CD4-positive, alpha-beta memory T cell (primary cell): ENCODE measurements at places on chromosomes 6 and 20.

DNA sequence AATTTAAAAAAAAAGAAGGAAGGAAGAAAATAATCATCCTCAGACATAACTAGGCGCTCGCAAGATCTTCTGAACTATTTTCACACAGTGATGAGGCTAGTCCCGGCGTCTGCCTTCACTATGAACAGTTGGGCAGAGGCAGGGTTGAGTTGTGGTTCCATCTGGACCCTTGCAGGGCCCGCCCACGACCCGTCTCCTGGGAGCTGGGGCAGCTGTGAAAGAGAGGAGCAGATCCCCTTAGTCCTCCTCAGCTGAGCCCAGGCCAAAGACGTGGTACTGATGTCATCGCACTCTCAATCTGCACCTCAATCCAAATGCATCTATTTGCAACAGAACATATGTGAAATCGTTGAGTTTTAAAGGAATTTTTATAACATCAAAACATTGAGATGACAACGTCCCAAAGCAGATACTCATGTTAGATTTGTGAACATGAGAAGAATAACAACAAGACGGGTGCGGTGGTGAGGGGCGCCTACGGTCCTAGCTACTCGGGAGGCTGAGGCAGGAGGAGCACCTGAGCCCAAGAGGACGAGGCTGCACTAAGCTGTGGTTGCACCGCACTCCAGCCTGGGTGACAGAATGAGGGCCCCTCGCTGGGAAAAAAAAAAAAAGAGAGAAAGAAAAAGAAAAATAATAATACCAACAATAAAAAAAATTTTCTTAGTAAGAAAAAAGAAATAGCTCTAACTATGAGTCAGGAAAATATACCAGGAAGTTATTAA lies 15.3 kb downstream of the TCFL5 start:
- H3K27me3 ChIP-seq = no peaks in the 10 kb centered on the region
- H3K4me3 ChIP-seq = no peak overlapping the region
- no peak for DNase-seq
- H3K36me3 ChIP-seq = no peaks in the 10 kb centered on the region

- no peak overlapping the region for H3K4me3 ChIP-seq
- no peaks in the 10 kb centered on the region for H3K36me3 ChIP-seq
- no peaks in the 10 kb centered on the region for H3K27me3 ChIP-seq
- DNase-seq = no peak
- H3K4me1 ChIP-seq = no peaks in the 10 kb centered on the region
Measured at GRCh38 chr20:40744072-40744817, 55.2 kb upstream of the MAFB start.

- no peak for DNase-seq
- no peaks in the 10 kb centered on the region for H3K36me3 ChIP-seq
- H3K27me3 ChIP-seq = no peaks in the 10 kb centered on the region
Measured at GRCh38 chr20:6783752-6784151, 16.3 kb downstream of the BMP2 start.

- no peak for DNase-seq
- no peak overlapping the region for H3K27ac ChIP-seq
- H3K4me1 ChIP-seq = no peaks in the 10 kb centered on the region
- no peak overlapping the region for H3K4me3 ChIP-seq
- H3K36me3 ChIP-seq = peaks cover 37% of the 10 kb centered on the region
Measured at GRCh38 chr20:38501858-38502436, 29.3 kb downstream of the RALGAPB start.

- DNase-seq = no peak
- no peak overlapping the region for H3K27ac ChIP-seq
- no peaks in the 10 kb centered on the region for H3K27me3 ChIP-seq
- H3K4me1 ChIP-seq = peaks cover 9% of the 10 kb centered on the region
- no peaks in the 10 kb centered on the region for H3K36me3 ChIP-seq
Measured at GRCh38 chr6:111469543-111469942, 13.5 kb downstream of the REV3L start.

- no peak overlapping the region for H3K4me3 ChIP-seq
- H3K4me1 ChIP-seq = peaks cover 75% of the 10 kb centered on the region
- H3K27ac ChIP-seq = no peak overlapping the region
- H3K36me3 ChIP-seq = peaks cover 25% of the 10 kb centered on the region
Measured at GRCh38 chr20:1377984-1378734, 14.7 kb downstream of the FKBP1A start.

GRCh38 chr6:47181681-47182080 lies 128.0 kb downstream of the TNFRSF21 start:
- H3K36me3 ChIP-seq = no peaks in the 10 kb centered on the region
- H3K27ac ChIP-seq = no peak overlapping the region
- no peaks in the 10 kb centered on the region for H3K27me3 ChIP-seq

DNA sequence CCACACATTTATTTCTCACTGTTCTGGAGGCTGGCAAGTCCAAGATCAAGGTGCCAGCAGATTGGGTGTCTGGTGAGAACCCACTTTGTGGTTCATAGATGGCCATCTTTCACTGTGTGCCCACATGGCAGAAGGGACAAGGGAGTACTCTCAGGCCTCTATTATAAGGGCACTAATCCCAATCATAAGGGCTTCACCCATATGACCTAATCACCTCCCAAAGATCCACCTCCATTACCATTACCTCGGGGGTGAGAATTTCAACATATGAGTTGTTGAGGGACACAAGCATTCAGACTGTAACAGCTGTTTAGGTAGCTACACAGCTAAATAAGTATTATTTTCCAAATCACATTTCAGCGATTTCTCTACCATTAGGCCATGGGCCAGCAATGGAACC lies 2.5 kb upstream of the PRND start:
- H3K4me1 ChIP-seq = peaks cover 10% of the 10 kb centered on the region
- H3K4me3 ChIP-seq = no peak overlapping the region
- H3K27ac ChIP-seq = no peak overlapping the region
- no peaks in the 10 kb centered on the region for H3K36me3 ChIP-seq

DNA sequence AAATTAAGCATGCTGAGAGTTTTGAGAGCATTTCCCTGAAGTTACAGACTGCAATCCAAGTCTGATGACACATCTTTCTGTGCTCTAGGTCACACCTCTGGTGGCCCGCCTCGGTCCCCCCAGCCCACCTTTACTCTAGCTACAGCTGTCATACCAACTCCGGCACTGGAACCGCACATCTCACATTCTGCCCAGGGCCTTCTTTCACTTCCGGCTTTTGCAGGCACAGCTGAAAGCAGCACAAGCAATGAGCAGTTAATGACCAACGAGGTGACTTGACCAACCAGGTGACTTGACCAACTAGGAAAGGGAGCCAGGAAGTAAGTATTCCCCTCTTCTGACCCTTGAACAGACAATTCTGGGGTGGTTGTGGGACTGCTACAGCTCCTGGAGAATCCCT lies 88.6 kb upstream of the MOCS1 start:
- H3K4me1 ChIP-seq = no peaks in the 10 kb centered on the region
- no peak overlapping the region for H3K27ac ChIP-seq
- no peak overlapping the region for H3K4me3 ChIP-seq
- no peaks in the 10 kb centered on the region for H3K36me3 ChIP-seq
- no peak for DNase-seq
- no peaks in the 10 kb centered on the region for H3K27me3 ChIP-seq

DNA sequence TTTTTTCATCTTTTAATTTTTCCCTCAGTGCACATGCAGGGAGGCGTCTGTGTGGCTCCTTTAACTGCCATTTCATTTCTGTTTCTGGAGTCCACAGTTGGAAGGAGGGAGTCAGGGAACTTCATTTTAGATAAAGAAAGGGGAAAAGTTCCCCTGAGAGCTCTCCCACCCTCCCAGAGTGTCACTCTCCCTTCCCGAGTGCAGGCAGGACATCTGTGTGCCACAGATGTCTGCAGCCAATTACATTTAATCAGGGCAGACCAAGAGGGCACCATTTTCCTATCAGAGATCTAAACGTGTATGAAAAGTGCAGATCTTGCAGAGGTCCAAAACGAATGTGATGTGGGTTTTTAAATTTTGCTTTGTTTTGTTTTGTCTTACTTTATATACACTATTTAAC lies 96.6 kb downstream of the PXDC1 start:
- no peaks in the 10 kb centered on the region for H3K4me1 ChIP-seq
- H3K27ac ChIP-seq = no peak overlapping the region
- H3K36me3 ChIP-seq = no peaks in the 10 kb centered on the region
- no peaks in the 10 kb centered on the region for H3K27me3 ChIP-seq
- H3K4me3 ChIP-seq = no peak overlapping the region

- H3K4me1 ChIP-seq = peaks cover 12% of the 10 kb centered on the region
- H3K4me3 ChIP-seq = no peak overlapping the region
- H3K27me3 ChIP-seq = no peaks in the 10 kb centered on the region
- no peak for DNase-seq
- H3K27ac ChIP-seq = no peak overlapping the region
- H3K36me3 ChIP-seq = no peaks in the 10 kb centered on the region
Measured at GRCh38 chr6:157853902-157854502, 31.0 kb downstream of the SNX9 start.

- H3K4me1 ChIP-seq = no peaks in the 10 kb centered on the region
- H3K27ac ChIP-seq = no peak overlapping the region
- no peaks in the 10 kb centered on the region for H3K27me3 ChIP-seq
- H3K36me3 ChIP-seq = no peaks in the 10 kb centered on the region
- no peak for DNase-seq
- no peak overlapping the region for H3K4me3 ChIP-seq
Measured at GRCh38 chr20:40441771-40442170, 247.3 kb downstream of the MAFB start.

DNA sequence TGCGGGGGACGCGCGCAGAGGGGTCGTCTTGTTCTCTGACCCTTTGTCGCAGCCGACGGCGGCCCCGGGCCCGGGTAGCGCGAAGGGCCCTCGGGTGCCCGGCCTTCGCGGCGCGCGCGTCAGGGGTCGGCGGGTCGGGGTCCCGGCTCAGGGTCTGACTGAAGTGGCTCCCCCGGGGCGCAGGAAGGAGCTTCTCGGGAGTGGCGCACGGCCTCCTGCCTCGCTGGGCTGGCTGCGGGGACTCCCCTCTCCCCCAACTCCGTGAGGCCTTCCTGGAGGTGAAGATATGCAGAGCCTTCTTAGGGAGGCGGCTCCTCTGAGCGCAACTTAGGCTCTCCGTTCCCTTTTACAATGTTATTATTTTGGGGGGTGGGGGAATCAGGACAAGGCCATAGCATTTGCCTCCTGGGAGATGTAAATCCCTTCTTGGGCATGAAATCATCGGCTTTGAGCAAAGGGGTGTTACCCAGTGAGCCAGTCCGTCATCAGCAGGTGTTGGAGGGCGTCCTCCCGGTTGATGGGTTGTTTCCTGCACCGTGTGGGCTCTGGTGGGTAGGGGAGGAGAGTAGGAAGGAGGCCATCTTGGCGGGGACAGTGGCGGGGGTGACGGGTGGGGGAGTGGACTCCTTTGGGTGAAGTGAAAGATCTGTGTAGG lies 523 bp downstream of the CDS2 start:
- H3K27ac ChIP-seq = peak overlapping the region; percentile 99
- no peaks in the 10 kb centered on the region for H3K27me3 ChIP-seq
- H3K4me1 ChIP-seq = peaks cover 32% of the 10 kb centered on the region
- H3K36me3 ChIP-seq = no peaks in the 10 kb centered on the region

DNA sequence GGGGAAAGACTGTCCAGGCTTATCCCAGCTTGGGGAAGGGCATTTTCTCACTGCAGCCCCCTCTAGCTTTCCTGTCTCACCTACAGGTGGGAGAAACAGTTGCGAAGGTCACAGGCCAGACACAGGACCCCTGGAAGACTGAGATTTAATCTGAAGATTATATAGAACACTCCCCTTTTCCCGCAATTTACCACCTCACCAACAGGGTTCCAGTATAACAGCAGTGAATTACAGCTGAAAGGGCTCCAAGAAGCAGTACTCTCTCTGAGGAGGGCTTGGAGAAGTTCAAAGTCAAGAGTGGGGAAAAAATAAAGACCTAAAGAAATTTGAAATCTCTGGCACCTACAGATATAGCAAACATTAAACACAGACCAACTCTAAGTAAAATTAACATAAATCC lies 111.9 kb downstream of the ANKRD60 start:
- DNase-seq = no peak
- no peak overlapping the region for H3K4me3 ChIP-seq
- no peaks in the 10 kb centered on the region for H3K27me3 ChIP-seq
- H3K4me1 ChIP-seq = no peaks in the 10 kb centered on the region
- H3K27ac ChIP-seq = no peak overlapping the region

GRCh38 chr20:32315891-32316290 lies 38.4 kb downstream of the KIF3B start:
- H3K27me3 ChIP-seq = no peaks in the 10 kb centered on the region
- no peak overlapping the region for H3K27ac ChIP-seq
- no peak overlapping the region for H3K4me3 ChIP-seq
- no peak for DNase-seq
- no peaks in the 10 kb centered on the region for H3K4me1 ChIP-seq

DNA sequence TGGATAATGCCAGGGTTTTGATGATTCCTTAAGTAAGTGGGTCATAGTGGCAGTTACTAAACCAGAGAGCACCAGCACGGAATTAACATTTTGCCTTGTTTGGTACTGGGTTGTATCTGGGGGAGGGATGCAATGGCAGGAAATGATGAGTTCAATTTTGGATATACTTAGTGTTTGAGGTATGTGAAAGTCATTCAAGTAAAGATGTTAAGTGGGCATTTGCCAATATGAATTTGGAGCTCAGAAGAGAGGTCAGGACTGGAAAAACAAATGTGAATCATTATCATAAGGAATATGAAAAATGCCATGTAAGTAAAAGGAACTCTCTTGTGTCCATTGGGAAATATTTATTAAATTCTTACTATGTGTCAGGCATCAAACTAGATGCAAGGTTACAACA lies 6.2 kb downstream of the PXT1 start:
- H3K27ac ChIP-seq = no peak overlapping the region
- DNase-seq = no peak
- no peaks in the 10 kb centered on the region for H3K36me3 ChIP-seq

GRCh38 chr20:44219791-44220190 lies 9.2 kb upstream of the OSER1 start:
- no peaks in the 10 kb centered on the region for H3K36me3 ChIP-seq
- no peak for DNase-seq
- H3K27me3 ChIP-seq = no peaks in the 10 kb centered on the region
- H3K4me3 ChIP-seq = no peak overlapping the region
- H3K4me1 ChIP-seq = peaks cover 44% of the 10 kb centered on the region

- H3K27me3 ChIP-seq = no peaks in the 10 kb centered on the region
- DNase-seq = no peak
- no peaks in the 10 kb centered on the region for H3K4me1 ChIP-seq
- no peak overlapping the region for H3K4me3 ChIP-seq
- H3K36me3 ChIP-seq = no peaks in the 10 kb centered on the region
Measured at GRCh38 chr20:1959156-1959555, 34.7 kb downstream of the PDYN start.

GRCh38 chr20:58402305-58402704 lies 13.3 kb downstream of the VAPB start:
- H3K36me3 ChIP-seq = no peaks in the 10 kb centered on the region
- H3K27me3 ChIP-seq = no peaks in the 10 kb centered on the region
- no peak overlapping the region for H3K4me3 ChIP-seq
- no peak overlapping the region for H3K27ac ChIP-seq
- DNase-seq = no peak
